ENCODE measurements at places on chromosomes 4 and X.

DNA sequence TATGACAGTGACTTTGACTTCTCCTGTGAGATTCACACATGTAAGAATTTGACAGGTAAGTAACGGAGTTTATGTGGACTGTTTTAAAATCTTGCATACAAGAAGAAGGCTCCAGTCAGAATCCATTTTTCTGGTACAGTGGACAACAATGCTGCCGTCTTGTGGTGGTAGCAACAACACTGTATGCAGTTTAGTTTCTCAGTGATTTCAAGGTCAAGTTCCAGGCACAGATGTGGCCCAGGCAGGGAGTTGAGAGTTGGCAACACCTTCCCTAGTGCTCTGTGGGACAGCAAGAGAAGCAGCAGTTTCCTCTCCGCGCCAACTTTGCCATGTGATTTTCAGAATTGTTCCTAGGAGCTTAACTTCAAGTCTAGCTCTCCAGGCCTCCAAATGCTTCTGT lies 56.0 kb upstream of the STPG2 start:
- no peak for DNase-seq

DNA sequence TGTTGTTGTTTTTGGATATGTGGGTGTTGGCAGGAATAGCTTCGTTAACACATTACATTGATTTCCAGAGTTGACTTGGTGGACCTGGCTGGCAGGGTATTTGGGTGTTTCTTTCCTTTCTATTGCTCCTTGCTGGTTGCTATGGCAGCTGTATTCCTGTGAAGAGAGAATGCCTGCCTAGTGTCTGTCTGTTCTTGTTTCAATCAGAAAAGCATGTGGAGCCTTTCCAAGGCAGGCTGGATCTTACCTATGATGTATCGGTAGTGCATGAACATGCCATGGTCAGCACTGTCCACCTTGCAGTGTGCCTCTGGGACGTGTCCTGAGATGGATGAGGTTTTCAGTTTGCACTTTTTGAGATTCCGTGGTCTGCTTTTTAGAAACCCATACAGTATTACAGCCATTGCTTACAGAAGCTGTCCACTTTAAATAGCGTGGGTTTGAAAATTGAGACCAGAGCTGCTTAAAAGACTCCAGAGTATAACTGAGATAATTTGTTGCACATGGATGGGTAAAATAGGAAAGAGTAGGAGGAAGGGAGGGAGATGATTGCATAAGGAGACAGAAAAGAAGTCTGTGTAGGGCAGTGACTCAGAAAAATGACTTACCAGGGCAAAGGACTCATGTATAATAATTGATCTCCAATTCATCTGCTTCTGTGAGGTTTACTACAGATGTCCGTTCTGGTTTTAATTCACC lies 20.0 kb upstream of the AADAT start:
- DNase-seq = no peak

- DNase-seq = no peak
Observed at GRCh38 chrX:19204636-19205035, 82.4 kb upstream of the ADGRG2 start.

GRCh38 chr4:161931089-161931488 lies 232.7 kb downstream of the FSTL5 start:
- no peak for DNase-seq

DNA sequence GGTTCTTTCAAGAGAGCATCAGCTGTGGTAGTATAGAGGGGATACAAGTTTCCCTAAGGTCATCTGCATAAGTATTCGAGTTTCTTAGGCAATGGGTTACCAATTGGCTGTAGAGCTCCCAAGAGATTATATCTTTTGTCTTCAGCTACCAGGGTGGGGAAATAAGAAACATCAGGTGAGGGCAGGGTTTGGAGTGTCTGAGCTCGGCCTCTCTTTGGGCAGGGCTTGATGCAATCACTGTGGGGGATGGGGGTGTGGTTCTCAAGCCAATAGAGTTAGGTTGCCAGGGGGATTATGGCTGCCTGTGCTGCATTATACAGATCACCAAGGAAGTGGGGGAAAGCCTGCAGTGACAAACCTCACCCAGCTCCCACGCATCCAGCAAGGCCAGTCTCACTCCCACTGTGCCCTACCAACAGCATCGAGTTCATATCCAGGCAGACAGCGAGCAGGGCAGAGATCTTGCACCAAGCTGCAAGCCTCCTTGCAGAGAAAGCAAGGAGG lies 172.1 kb upstream of the MAGEE2 start:
- no peak for DNase-seq

- DNase-seq = no peak
Observed at GRCh38 chr4:185817403-185817818, 5.4 kb upstream of the SORBS2 start.

DNA sequence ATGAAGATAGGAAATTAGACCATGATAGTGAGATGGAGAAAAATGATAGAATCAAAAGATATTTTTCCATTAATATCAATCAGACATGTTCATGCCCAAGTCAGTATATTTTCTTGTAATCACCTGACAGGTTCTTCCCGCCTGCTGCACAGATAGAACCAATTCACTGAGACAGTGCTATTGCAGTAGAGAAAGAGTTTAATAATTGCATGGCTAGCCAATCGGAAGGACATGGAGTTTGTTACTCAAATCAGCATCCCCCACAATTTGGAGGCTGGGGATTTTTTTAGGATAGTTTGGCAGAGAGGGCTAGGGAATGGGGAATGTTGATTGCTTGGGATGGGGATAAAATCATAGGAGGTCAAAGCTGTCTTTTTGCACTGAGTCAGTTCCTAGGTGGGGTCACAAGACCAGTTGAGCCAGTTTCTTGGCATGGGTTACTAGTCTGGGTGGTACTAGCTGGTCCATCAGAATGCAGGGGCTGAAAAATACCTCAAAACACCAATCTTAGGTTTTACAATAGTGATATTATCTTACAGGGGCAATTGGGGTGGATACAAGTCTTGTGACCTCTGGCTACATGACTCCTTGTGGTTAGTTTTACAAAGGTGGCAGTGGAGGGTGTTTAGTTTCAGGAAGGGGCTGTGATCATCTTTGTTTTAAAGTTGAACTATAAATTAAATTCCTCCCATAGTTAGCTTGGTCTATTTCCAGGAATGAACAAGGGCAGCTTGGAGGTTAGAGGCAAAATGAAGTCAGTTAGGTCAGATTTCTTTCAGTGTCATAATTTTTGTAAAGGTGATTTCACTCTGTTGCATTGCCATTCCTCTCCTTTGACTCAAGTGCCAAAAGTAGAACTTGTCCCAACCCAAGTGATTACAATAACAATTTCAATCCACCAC lies 100.3 kb upstream of the PDE5A start:
- DNase-seq = no peak

DNA sequence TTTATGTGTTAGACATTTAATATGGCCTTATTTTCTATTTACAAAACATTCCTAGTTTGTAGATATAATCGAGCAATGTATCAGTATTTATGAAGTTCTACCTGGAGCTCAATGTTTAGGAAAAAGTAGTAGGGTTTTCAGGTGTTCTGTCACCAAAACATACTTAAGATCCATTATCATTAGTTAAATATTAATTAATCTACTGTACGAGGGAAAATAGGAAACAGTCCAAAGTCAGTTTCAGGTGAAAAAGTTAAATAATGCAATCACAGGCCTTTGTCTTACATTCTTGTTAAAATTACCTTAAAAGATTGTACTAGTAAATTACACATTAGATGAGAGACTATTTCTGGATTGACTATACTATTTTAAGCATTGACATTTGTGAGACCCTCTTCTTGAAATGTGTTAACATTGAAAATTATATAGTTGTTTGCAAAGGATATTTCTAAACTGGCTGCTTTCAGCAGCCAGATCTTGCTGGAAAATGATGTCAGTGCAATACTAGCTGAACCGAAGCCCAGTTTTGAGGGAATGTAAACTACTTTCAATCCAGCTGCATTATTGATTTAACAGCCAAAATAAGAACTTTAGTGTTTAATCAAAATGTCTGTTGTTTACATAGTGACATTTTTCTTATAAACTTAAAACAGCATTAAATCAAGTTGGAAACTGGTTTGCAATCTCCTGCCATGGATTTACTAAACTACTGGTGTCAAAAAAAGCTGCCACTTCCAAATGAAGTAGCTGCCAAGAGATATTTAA lies 19.3 kb downstream of the GUCY1B1 start:
- DNase-seq = no peak

GRCh38 chr4:20260821-20261220 lies 9.1 kb downstream of the SLIT2 start:
- no peak for DNase-seq

DNA sequence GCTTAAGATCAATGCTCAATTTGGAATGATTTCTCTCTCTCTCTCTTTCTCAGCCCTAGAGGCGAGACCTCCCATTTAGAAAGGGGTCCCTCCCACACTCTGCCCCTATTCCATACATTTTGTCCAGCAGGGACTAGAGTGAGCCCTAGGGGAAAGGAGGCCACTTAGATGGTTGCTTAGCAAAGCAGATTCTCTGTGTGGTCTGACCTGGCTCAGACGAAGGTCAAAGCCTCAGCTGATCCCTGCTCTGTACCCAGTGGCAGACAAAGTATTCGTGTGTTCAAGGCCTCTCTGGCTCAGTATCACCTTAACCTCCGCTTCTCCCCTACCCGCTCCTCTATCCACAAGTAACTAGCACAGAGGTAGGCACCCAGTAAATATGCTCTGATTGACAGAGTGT lies 78.4 kb downstream of the HPRT1 start:
- DNase-seq = no peak

DNA sequence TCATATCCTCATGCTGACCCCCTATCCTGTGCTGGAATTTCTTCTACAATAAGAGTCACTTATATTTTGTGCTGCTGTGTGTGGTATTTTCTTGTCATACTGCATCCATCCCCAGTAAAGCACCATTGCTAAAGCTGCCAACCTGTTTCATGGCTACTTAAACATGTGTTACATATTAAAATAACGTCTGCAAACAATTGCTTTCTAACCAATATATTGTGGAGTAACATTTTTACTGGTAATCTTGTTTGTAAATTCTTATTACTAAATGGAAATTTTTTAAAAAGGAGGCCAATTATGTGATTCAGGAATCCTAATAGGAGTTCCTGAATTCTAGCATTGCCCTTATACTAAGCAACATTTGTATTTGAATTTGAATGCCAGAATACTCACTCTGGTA lies 160.3 kb upstream of the VEGFC start:
- DNase-seq = no peak

DNA sequence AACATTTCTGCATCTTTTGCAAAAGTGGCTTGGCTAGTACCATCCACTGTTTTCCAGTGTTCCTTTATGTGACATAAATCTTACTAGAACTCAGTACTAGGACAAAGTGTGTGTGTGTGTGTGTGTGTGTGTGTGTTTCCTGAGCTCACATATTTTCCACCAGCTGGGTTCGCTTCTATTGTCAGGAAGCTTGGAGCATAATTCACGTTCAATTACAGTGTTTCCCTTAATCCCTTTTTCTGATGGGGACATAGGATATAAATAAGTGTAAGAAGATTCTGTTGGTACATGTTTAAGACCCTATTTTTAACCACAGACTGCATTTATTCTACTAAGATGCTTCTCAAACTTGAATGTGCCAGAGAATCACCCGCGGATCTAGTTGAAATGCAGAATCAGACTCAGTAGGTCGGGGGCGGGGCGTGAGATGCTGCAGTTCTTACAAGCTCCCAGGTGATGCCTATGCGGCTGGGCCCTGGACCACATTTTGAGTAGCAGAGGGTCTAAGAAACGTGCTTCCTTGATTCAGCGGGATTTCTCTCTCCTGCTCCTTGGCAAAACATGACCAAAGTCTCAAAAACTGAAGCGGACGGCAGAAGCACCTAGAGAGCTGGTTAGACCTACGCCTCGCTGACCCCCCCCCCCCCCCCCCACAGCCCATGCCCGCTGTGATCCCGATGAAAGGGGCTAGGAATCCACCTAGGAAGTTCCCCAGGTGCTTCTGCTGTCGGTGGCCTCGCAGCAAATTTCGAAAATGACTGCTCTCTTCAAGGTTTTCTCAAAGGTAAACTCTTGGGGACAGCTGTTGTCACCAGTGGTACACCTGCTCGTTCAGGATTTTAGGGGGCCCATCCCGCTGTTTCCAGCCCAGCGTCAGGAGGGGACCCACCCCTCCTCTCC lies 797 bp downstream of the CD99L2 start:
- peak; percentile 26 for DNase-seq

DNA sequence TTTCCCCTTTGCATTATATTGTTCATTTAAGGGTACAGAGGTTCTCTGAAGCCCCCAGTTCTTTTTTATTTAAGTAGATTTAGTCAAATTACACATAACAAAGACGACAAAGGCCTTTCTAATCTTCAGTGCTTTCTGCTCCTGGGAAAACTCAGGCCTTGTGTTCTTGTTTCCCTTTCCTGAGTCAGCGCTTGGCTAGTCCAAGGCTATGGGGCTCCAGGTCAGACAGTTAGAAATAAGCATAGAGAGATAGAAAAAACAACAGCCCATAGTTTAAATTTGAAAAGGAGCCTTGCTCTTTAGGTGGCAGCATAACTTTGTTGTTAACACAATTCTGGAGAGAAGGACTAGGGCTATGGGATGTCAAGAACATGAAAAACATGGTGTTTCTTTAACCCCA lies 97.3 kb downstream of the PPP1R2C start:
- DNase-seq = no peak

GRCh38 chrX:1391370-1391706 lies 575 bp downstream of the SLC25A6 start:
- no peak for DNase-seq

- DNase-seq = no peak
Observed at GRCh38 chr4:42359711-42360110, 37.6 kb upstream of the SHISA3 start.

GRCh38 chrX:15834827-15835595 lies 19.6 kb downstream of the AP1S2 start:
- DNase-seq = no peak

GRCh38 chr4:153641532-153641931 lies 42.5 kb upstream of the TLR2 start:
- no peak for DNase-seq

DNA sequence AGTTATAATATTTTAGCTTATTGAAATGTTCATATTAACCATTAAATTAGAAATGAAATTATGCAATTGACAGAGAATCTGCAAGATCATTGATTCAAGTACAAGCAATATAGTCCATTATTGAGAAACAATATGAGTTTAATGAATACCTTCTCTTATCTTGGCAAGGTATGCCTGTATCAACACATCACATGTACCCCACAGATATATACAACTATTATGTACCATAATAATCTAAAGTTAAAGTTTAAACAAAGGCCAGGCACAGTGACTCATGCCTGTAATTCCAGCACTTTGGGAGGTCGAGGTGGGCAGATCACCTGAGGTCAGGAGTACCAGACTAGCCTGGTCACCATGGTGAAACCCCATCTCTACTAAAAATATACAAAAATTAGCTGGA lies 514.7 kb downstream of the PCDH7 start:
- no peak for DNase-seq

GRCh38 chr4:37068580-37068979 lies 176.0 kb upstream of the NWD2 start:
- no peak for DNase-seq

GRCh38 chr4:89610236-89610635 lies 226.7 kb downstream of the SNCA start:
- no peak for DNase-seq

DNA sequence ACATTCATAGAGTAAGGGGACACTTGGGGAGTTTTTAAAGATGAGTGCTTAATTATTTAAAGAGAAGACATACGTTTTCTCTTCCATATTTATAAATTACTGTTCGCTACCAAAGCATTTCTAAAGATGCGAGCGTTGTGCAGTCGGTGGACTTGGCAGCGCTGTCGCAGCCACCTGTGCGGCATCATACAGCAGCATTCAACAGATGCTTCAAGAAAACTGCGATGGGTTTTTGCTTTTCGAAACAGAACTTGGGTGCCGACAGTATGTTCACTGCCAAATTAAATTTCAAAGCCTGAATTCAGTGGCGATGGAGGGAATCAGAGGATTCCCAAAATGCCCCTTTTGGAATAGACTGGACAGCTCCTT lies 1.6 kb upstream of the HTR2C start:
- DNase-seq = no peak

GRCh38 chr4:80213117-80213815 lies 16.0 kb downstream of the PRDM8 start:
- no peak for DNase-seq
